ENCODE measurements at places on chromosomes 12 and 14. TPM values are rescaled to one million over a fixed set of nuclear protein-coding genes. Genes with fewer than 3 reads are reported as not detected.

- DNase-seq = no peak
Observed at GRCh38 chr12:70661466-70662161, 24.4 kb upstream of the PTPRB start.

GRCh38 chr14:66369157-66369697 lies 116.9 kb upstream of the CCDC196 start:
- no peak for DNase-seq

- DNase-seq = peak; percentile 98
Observed at GRCh38 chr12:120394483-120395367, 25.8 kb upstream of the MSI1 start.

DNA sequence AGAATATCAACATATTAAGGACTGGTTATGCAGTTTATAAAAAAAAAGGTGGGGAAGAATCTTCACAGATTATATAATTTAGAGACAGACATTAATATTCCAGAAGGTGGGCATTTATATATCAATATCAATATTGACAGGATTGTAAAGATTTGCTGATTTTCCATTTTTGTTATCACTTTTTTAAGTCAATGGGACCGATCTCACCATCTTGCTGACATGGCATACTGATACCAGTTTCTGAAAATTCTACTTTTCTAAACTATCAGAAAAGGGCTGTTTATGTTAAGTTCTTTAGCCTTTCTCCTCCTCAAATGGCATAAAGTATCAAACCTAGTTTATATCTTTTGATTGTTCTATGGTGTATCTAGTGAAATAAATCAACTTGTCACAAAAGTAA lies 344.1 kb upstream of the SOX5 start:
- no peak for DNase-seq

DNA sequence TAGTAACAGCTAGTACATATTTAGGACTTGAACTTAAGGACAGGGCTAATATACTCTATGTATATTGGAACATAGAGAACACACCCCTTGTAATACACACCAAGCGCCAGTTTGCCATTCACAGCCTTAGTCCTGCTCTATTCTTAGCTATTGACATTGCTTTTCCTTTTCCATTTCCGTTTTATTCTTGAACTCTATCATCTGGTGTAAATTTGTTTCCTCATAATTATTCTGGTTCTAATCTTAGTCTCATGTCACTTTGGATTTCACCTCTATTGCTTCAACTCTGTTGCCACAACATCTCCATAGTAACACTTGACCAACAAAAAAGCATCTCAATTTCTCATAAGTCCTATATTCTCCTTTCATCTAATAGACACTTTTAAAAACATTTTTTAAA lies 225.7 kb downstream of the PHLDA1 start:
- DNase-seq = no peak

DNA sequence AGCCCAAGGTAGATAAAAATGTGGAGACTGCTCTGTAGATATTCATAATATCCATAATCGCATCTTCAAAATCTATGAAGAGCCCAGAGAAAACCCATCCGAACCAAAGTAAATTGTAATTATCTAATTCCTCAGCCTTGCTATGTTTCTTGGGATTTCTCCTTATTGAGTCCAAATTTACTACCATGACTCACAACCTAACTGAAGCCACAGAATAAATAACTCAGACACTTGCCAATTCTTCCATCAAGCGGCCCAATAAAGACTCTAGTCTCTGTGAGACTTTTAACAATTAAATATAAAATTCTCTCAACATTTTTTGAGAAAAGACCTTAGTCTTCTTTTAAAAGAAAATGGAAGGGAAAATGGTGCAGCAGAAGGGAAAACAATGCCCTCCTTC lies 409.8 kb downstream of the DAD1 start:
- DNase-seq = no peak

The TOMM20L gene
- not detected for total RNA-seq
